ENCODE measurements at places on chromosomes 4 and X.

DNA sequence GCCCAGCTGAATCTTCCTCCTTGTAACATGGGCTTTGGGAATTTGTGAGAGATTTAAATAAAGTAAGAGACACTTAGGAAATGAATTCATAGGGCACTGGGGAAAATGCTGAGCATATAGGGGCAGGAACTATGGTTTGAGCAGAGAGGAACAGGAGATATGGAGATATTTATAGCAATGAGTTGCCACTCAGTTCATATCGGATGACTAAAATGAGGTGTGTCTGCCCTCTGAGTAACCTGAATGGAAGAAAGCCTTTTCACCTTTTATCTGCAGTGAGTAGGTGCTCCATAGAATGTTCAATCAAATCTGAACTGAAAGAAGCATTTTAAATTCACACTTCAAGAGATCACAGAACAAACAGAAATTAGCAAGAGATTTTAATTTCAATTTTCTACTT, 105.7 kb downstream of the CEP44 start:
- no peak for DNase-seq

- DNase-seq: no peak
Measured at GRCh38 chr4:36269533-36270173, 11.8 kb upstream of the DTHD1 start.

- DNase-seq: peak; percentile 64
Measured at GRCh38 chrX:103687696-103688201, 1.2 kb upstream of the MORF4L2 start.

DNA sequence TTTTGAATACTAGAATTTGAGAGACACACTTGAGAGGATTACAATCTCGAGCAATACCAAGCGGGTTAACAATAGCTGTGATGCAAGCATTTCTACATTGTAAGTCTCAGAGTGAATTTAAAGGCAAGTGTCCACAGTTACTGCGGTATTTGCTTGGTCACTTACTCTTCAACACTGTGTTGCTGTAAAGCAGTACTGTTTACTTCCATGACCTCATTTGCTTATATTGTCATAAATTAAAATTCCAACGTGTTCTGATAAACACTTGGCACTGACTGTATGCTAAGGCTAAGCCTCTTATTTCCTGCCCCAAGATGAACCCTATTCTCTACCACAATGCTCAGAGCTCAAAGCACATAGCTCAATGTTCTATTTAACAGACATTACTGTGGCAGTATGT, 11.1 kb downstream of the EXOC1L start:
- DNase-seq: no peak

- peak; percentile 5 for DNase-seq
Measured at GRCh38 chrX:109886122-109886761, 116.7 kb upstream of the TMEM164 start.

GRCh38 chrX:50680990-50681389, 133.0 kb downstream of the SHROOM4 start:
- DNase-seq: no peak

DNA sequence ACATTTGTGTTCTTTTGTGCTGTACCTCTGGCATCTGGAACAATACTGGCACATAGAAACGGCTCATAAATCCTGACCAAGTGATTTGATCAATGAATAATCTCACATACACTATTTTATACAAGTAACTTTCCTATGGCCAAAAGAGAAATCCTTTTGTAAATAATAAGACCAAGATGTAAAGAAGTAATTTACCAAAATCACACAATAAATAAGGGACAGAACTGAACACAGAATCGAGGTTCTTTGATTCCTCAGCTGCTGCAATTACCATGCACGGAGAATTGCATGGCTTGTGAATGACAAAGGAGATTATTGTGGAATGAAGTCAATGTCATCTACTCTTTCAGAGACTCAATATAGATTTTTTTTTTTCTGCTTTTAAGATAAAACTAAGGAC, 576.8 kb upstream of the SMIM31 start:
- DNase-seq: no peak

GRCh38 chr4:168978001-168978700, 31.9 kb downstream of the CBR4 start:
- peak; percentile 23 for DNase-seq

DNA sequence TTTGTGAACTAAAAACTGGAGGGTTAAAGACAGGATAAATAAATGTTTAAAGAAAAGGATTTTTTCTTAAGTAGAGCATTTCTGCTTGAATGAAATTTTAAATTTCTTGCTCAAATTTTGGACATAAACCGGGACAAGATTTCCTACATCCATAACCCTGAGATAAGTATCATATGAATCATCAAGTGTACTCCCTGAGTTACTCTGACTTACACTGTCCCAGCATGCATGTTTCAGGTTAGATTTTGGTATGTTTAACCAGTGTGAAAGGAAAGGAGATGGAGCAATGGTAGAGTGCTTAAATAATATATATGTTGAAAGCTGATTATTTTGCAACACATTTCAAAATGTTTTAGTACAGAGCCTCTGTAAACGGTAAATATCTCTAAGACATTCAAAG, 175.2 kb downstream of the ADGRL3 start:
- no peak for DNase-seq

- DNase-seq: no peak
Measured at GRCh38 chr4:100063355-100063754, 113.3 kb upstream of the H2AZ1 start.

GRCh38 chr4:15295421-15296162, 132.2 kb upstream of the C1QTNF7 start:
- DNase-seq: no peak
